ENCODE measurements at places on chromosomes 1 and 21.

GRCh38 chr1:226144045-226144444, 42.5 kb downstream of the ACBD3 start:
- DNase-seq = no peak

GRCh38 chr1:19010995-19011844, 54.7 kb upstream of the IFFO2 start:
- peak; percentile 95 for DNase-seq

DNA sequence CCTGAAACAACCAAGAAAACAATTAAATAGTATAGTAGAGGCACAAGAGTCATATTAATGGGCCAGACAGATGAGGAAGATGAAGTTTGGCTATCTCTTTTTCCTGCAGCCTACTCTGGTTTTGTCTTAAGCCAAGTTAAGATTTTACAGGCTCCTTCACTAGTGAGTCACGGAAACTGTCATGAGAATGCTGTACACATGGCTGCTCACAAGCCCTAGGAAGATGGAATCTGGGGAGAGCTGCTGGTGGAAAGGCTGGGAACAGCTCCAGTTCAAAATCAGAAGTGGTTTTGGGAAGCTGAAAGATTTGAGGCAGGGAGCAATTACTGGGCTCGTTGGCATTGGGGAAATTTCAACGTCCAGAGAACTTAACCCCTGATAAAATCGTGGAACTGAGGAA, 46.4 kb upstream of the S1PR1 start:
- DNase-seq = no peak

DNA sequence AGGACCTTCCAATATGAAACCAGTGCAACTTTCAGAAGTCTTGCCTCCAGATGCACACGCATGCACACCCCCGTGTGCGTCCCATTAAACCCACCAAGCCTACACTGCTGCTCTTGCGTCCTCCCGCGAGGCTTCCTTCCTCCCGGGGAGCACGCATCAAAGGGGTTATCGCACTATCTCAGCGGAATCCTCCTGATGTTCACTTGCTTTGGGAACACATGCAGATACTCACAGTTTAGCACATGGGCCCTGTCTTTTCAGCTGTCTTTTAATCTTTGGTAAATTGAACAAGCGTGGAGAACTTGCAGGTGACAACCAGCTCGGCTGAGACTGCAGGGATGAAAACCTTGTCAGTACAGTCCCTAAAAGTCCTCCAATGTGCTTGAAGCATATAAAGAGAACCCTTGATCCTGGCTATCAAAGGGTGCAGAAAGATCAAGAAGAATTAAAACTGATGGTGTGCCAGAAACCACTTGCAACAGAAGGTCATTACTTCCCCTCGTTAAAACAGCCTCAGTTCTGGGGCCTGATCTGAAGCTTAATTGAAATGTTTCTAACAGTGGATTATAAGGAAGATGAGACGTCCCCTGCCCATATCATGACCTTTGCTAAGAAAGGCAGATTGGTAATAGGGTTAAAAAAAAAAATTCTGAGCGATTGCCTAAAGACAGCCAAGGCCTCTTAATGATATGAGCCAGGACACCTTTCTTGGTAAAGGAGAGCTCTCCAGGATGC, 149.4 kb upstream of the LMO4 start:
- DNase-seq = no peak

DNA sequence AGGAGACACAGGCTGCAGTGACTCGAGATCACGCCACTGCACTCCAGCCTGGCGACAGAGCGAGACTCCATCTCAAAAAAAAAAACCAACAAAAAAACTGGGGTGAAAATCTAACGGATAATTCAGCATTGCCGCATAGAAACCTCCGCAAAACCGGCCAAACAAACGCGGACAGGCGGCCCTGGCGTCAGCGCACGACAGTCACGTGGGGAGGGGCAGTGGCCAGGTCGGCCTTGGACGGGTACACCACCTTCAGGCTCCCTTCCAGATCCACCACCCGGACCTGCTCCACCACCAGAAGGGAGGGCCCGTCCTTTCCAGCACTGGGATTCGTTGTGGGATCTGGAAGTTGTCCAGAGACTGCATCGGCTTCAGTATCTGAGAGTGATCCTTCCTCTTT, 8.4 kb downstream of the SMIM1 start:
- no peak for DNase-seq

GRCh38 chr1:57506941-57507340, 83.1 kb upstream of the DAB1 start:
- DNase-seq = no peak

DNA sequence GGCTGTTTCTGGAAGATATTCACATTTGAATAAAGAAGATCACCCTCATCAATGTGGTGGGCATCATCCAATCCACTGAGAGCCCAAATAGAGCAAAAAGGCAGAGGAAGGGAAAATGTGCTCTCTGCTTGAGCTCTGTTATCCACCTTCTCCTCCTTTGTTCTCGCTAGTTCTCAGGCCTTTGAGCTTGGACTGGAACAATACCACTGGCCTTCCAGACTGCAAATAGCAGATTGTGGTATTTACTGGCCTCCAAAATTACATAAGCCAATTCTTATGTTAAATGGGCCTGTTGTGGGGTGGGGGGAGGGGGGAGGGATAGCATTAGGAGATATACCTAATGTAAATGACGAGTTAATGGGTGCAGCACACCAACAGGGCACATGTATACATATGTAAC, 219.3 kb downstream of the C1orf94 start:
- DNase-seq = no peak

DNA sequence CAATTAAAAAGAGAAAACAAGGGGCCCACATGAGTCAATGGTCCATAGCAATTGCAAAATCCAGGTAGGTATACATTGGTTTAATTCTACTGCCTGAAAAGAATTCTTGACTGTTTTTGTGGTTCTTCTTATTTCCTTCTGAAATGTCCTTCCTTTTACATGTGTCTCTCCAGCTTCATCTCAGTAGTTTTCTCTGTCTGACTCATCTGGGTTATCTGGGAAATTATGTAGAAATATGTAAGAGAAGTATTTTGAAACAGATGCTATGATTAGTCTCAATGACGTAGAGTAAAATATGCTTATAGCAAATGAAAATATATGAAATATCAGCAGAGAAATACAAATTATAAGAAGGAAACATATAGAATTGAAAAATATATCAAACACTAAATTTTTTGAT, 953.2 kb downstream of the BRINP3 start:
- no peak for DNase-seq

DNA sequence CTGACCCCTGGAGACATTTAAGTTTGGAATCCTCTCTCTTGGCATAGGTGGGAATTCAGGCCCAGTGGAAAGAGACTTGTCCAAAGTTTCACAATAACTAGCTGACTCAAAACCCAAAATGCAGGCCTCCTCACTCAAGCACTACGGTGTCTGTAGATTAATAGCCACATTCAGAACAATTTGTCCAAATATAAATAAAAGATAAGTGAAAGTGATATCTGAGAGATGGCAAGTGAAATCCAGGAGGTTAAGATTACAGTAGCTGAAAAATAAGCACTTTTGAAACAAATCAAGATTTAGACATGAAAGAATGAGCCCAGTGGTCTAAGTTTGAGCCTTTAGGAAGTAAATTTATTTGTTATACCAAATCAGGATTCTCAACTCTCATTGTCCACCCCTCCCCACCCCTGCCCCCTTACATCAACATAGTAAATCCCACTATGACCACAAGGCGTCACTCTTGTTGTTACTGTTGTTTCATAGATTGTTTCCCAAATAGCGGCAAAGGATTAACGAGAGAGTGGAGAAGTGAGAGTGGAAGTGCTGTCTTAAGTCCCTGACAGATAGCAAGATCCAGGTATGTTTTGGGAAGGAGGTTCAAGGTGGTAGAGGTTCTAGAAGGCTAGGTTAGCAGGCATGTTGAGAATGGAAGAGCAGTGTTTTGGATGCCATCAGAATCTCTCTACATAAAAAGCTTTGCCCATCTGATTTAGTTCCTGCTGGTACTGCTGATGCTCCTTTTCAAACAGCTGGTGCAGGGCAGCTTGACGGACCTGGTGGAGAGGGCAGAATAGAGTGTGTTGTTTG, 7.1 kb upstream of the TPM3 start:
- DNase-seq = peak; percentile 30

GRCh38 chr1:29238620-29239002, 2.3 kb downstream of the PTPRU start:
- DNase-seq = no peak

DNA sequence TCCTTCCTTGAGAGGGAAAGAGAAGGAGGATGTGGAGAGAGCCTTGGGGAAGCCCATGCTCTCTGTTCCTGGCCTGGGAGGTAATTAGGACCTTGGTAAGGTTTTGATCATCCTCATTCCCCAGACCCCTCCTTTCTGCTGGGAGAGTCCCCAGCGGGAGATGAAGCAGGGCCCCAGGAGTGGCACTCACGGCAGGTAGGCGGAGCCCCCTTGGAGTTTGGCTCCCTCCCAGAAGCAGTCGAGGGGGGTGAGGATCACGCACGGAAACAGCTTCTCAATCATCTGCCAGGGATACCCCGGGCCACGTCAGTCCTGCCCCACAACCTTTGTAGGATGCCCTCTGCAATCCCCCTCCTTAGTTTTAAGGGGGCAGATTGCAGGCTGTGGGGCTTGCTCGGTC, 11.5 kb downstream of the PTCH2 start:
- no peak for DNase-seq

GRCh38 chr1:109391626-109392025, 6.1 kb downstream of the SORT1 start:
- DNase-seq = no peak

GRCh38 chr1:181152892-181153633, 64.6 kb downstream of the IER5 start:
- DNase-seq = no peak

DNA sequence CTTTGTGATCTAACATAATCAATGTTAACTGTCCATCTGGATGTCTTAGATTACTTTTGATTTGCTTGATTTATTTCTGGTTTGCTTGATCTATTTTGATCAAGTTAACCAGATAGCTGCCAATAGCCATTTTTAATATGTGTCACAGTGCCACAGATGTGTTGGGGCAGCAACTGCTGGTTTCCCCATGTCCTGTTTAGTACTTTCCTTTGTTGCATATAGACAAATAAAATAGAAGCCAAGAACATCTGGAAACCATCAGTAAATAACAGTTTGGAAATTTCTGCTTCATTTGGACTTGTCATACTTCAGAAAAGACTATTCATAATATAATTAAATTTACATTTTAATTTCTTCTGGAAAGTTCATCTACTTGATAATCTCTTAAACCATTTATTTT, 145.6 kb upstream of the C21orf91 start:
- no peak for DNase-seq

GRCh38 chr21:16709866-16710550, 802.8 kb upstream of the CXADR start:
- no peak for DNase-seq

DNA sequence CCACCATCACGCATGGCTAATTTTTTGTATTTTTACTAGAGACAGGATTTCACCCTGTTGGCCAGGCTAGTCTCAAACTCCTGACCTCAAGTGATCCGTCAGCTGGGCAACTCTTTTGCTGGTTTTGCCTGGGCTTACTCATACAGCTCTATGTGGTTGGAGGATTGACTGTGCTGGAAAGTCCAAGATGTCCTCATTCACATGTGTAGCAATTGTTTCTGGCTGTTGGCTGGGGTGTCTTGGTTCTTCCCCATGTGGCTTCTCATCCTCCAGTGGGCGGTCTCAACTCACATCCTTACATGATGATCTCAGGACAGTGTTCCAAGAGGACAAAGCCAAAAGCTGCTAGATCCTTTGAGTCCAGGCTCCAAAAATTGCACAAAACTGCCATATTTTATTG, 53.3 kb downstream of the TEX35 start:
- no peak for DNase-seq

- no peak for DNase-seq
Measured at GRCh38 chr1:207861442-207862177, 49.3 kb downstream of the CD34 start.

All from T-helper 2 cell (primary cell).